ENCODE measurements at places on chromosomes 1 and 21. TPM values are rescaled to one million over a fixed set of nuclear protein-coding genes. Genes with fewer than 3 reads are reported as not detected.
A peak's percentile ranks its signal among the peaks of the same experiment; 100 is the strongest.

GRCh38 chr21:17139696-17140095 lies 373.1 kb upstream of the CXADR start:
- DNase-seq = no peak

ARMH1 gene
- total RNA-seq = not detected

DNA sequence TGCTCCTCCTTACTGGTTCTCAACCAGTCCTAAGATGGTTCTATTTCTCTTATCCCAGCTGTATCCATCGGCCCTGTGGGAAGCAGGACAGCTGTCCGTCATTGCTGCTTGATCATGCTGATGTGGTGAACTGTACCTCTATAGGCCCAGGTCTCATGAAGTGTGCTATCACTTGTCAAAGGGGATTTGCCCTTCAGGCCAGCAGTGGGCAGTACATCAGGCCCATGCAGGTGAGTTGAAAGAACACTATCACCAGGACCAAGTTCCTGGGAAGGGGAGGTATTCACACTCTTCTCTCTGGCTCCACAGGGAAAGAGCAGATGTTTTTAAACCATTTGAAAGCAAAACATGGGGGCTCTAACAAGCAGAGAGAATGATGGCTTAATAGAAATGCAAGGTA lies 302.6 kb downstream of the PAPPA2 start:
- no peak for DNase-seq

GRCh38 chr1:108051631-108052377 lies 86.8 kb upstream of the VAV3 start:
- DNase-seq = no peak

DNA sequence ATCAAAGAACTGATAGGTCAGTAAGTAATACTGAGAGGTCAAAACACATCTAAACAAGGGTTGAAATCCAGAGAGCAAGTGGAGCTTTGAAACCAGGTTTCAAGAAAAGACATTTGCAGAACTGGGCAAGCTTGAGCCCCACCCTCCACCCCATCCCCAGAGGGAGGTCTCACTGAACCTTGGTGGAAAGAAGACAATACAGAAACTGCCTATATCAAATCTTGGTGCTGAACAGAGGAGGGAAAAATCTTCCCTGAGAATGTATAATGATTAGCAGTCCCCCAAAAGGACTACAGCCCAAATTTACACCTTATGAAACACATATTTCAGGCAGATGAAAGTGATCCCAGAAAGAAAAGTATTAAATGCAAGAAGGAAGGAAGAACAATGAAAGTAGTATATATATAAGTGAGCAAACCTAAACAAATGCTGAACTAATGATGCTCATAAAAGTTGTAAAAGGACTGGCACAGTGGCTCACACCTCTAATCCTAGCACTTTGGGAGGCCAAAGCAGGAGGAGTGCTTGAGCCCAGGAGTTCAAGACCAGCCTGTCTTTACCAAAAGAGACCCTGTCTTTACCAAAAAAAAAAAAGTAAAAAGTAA lies 12.4 kb downstream of the ZBTB17 start:
- no peak for DNase-seq

LRRC8C gene
- total RNA-seq = 24.4 TPM

- DNase-seq = no peak
Measured at GRCh38 chr1:48202030-48202752, 20.3 kb upstream of the SLC5A9 start.

GRCh38 chr1:113073479-113073950 lies 517 bp downstream of the LRIG2 start:
- DNase-seq = peak; percentile 15

GRCh38 chr1:22962558-22962957 lies 10.1 kb downstream of the LACTBL1 start:
- DNase-seq = no peak

DNA sequence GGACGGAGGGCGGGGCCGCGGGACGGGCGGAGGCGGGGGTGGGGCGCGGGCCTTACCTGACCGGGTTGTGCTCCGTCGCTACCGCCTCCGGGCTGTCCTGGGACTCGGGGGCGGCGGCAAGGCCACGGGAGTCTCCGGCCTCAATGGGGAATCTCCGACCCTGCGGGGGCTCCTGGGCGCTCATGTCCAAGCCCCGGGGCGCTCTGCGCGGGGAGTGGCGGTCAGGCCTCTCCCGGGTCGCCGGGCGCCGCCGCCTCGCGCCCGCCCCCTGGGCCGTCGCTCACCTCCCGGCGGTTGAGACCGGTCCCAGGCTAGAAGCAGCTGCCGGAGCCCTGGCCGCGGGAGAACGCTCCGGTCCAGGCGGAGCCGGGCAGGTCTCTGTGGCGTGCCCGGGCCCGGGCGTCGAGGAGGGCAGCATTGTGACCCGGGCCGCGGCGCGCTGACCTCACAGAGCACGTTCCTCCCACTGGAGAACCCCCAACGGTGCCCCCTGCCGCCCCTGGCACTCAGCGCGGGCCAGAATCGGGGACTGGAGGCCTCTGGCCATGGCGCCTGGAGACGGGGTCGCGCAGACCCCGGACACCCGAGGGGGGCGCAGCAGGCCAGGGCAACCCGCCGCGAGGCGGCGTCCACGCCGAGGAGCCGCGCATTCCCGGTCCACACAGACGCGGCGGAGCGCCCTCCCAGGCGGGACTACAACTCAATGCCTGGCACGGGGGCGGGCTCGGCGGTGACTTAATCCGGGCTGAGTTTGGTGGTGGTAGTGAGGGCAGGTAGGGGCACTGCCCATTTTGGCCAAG lies 411 bp downstream of the FAM229A start:
- no peak for DNase-seq

GRCh38 chr1:245054105-245054504 lies 100.7 kb upstream of the KIF26B start:
- DNase-seq = no peak

KIF2C gene
- total RNA-seq = 38.3 TPM

SIK1 gene
- total RNA-seq = 1.2 TPM

DNA sequence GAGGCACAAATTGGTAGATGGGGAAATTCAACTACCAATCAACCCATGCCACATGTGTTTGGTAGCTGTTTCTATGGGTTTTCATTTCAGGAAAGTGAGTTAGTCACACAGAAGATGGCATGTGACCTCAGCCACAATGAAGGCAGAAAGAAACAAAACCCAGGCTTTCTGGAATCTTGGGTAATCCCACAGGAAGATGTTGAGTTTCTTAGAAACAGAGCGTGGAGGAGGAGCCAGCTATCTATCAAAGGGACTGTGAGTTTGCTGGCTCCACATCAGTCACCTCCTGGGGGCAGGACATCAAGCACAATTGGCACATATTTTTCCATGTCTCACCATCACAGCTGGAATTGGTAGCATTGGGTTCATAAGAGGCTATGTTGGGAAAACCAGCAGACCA lies 188.9 kb upstream of the PLXNA2 start:
- no peak for DNase-seq

- DNase-seq = no peak
Measured at GRCh38 chr1:156097499-156098178, 15.4 kb upstream of the MEX3A start.

SPATA1 gene
- total RNA-seq = 0.95 TPM

- peak; percentile 33 for DNase-seq
Measured at GRCh38 chr1:97094247-97094972, 372.8 kb downstream of the PTBP2 start.

- no peak for DNase-seq
Measured at GRCh38 chr1:27143401-27143800, 11.5 kb downstream of the SLC9A1 start.

DNA sequence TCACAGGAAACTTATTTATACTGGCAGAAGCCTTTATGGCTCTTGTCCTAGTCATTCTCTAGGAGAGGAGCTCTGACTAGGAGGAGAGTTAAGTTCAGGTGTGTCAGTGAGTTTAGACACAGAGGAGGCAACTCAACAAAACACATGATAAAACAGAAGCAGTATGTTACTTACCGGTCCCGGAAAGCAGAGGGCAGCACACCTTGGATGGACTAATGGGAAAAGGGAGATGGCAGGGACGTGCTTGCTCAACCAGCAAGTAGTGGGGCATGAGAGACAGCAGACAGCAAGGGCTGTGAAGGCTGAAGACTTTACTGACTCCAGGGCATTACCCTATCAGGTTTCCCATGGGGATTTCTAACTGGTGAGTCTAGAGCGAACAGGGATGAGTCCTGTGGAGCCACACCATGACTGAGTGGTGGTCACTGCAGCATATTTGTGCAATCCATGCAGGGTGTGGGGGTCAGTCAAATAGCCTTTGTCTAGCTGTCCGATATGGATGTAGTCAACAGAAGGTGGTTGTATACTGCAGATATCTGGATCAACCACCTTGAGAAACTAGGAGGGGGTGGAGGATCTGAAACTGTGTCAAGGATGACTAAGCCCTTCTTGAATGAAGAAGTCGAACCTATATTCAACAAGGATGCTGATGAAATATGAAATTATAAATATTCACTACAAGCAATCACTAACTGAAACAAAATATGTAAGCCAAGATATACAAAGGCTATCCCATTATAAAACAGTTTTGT lies 596.3 kb upstream of the CHRM3 start:
- DNase-seq = no peak

DNA sequence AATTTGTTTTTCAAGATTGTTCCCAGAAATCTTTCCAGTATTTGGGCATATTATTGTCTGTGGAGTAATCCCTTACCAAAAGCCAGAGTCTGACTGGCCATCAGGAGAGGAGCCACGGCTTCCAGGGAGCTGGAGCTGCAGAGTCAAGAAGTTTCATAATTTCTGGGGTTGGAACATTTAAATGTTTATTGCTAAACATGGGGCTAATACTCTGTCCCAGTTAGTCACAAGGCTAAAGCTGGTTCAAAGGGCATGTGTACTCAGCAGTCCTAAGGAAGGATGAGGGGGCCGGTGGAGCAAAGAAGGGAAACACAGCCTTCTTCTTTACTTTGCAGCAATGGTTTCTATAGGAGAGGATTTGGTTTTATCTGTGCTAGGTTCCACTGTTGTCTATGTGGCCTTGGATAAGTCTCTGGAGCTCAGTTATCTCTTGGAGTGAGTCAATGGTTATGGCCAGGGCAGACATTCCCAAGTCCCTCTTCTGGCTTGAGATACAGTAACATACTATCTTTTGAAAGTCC lies 9.5 kb downstream of the DENND2D start:
- no peak for DNase-seq

CFH gene
- 74.6 TPM for total RNA-seq

DNA sequence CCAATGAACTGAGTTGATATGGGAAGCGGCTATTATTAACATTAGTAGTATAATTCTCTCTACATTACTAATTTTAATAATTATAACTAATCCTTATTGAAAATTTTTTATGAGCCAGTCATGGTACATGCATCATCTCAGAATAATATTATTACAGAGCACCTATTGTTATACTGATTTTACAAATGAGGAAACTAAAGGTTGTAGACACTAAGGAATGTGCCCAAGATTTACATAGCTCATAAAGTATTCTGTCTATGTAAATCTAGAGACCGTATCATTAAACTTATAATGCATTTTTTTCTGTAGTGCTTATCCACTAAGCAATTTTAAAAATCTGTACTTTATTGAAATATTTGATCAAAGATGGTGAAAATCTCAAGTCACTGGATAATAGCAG lies 825.9 kb downstream of the PLA2G4A start:
- no peak for DNase-seq

GRCh38 chr1:236754525-236755210 lies 40.4 kb upstream of the MTR start:
- no peak for DNase-seq

PIGR gene
- not detected for total RNA-seq

GRCh38 chr1:22380024-22380785 lies 71.4 kb upstream of the ZBTB40 start:
- DNase-seq = no peak

DNA sequence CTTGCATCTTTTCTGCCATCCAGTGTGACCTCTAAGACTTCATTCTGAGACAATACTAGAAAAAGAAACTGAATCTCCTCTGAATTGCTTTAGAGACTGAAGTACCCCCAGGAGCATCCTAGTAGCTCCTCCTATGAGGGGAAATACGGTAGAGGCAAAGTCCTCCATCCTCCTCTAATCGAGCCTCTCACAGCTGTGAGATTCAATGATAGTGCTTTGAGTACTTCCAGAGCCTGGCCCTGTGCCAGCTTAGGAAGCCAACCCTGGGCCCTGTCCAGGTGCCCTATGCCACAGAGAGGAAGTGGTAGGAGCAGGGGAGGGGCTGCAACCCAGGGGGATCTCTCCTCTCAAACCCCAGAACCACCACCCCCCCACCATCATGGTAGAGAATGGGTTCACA lies 10.7 kb downstream of the RORC start:
- DNase-seq = no peak

UBL4B gene
- total RNA-seq = not detected

GRCh38 chr1:244265507-244265906 lies 186.2 kb downstream of the ADSS2 start:
- no peak for DNase-seq

- DNase-seq = no peak
Measured at GRCh38 chr1:89285745-89286380, 13.2 kb upstream of the GBP5 start.

NLRP3 gene
- total RNA-seq = not detected

GRCh38 chr1:14255711-14256110 lies 342.8 kb upstream of the KAZN start:
- no peak for DNase-seq

PLA2G2A gene
- not detected for total RNA-seq

- no peak for DNase-seq
Measured at GRCh38 chr1:57623791-57624538, 200.1 kb upstream of the DAB1 start.

- DNase-seq = no peak
Measured at GRCh38 chr1:172990598-172991215, 60.0 kb downstream of the TNFSF18 start.

DNA sequence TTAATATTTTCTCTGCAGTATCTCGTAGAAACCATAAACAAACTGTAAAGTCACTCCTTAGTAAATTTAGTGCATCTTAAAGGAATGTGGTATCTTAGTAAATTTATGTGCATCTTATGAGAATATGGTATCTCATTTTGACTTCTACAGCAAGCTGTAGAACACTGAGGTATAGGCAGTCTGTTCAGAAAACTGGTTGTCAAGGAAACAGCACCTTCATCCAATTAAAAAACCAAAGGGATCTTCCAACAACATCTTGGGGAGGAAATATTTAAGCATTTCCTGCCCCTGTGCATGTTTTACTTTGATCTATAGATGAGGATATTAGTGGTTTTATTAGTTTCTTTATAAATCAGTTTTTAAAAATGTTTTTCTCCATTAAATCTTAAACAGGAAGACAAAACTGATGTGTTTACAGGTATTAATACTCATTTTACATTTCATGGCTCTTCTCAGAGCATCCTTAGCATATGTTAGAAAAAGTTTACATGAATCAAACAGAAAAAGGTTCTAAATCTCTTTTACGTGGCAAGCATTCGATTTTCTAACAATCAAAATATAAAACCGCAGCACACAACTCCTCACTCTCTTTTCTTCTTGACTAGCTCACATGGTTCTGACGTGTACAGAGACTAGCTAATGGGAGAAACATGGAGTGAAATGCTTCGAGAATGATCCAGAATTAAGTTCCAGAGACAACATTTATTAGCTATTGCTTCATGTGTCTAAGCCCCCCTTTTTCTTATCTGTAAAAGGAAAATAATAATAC lies 668.8 kb downstream of the PTPRC start:
- no peak for DNase-seq

GFI1 gene
- total RNA-seq = 0.26 TPM

GRCh38 chr1:235207209-235207565 lies 46.1 kb upstream of the RBM34 start:
- no peak for DNase-seq

- DNase-seq = no peak
Measured at GRCh38 chr1:165930961-165931360, 103.5 kb downstream of the UCK2 start.

Measured in pulmonary artery endothelial cell (primary cell).